Psoas muscle (tissue), 8 donors: ENCODE measurements at places on chromosomes 7 and 10. TPM values are rescaled to one million over a fixed set of nuclear protein-coding genes. Genes with fewer than 3 reads are reported as not detected.

DNA sequence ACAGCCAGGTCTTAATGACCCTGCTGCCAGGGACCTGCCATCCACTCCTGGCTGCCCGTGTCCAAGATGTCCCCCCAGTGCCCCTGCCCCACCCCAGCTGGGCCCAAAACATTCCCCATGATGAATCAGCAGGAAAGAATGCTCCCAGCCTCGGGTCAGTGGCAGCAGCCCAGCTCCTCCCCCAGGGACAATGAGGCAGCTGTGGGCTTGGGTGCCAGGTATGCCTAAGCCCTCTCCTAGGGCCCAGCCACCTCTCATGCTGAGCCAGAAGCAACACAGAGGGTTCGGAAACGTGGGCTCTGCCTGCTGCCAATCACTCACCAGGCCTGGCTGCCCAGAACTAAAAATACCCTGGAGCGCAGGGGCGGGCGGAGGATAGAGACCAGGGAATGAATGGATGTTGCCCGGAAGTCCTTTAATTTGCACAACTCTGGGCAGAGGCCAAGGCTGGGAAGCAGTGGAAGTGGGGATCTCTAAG lies 1.5 kb upstream of the LOXL4 start:
- peak; percentile 95 for DNase-seq

The NAT16 gene
- not detected for polyA plus RNA-seq

The OPN1SW gene
- not detected for polyA plus RNA-seq

- no peak for DNase-seq
These were observed 87.8 kb upstream of the LRRC4 start for GRCh38 chr7:128119036-128119435.

The PSMG3 gene
- polyA plus RNA-seq, result 54.1 TPM

GRCh38 chr10:51635436-51635835 lies 64.0 kb downstream of the CSTF2T start:
- DNase-seq, result no peak

- DNase-seq, result no peak
These were observed 126.9 kb downstream of the RPS24 start for GRCh38 chr10:78160591-78160990.

GRCh38 chr10:93469454-93469853 lies 12.7 kb downstream of the MYOF start:
- DNase-seq, result no peak

The UCMA gene
- not detected for polyA plus RNA-seq

The TNPO3 gene
- polyA plus RNA-seq, result 32.9 TPM

DNA sequence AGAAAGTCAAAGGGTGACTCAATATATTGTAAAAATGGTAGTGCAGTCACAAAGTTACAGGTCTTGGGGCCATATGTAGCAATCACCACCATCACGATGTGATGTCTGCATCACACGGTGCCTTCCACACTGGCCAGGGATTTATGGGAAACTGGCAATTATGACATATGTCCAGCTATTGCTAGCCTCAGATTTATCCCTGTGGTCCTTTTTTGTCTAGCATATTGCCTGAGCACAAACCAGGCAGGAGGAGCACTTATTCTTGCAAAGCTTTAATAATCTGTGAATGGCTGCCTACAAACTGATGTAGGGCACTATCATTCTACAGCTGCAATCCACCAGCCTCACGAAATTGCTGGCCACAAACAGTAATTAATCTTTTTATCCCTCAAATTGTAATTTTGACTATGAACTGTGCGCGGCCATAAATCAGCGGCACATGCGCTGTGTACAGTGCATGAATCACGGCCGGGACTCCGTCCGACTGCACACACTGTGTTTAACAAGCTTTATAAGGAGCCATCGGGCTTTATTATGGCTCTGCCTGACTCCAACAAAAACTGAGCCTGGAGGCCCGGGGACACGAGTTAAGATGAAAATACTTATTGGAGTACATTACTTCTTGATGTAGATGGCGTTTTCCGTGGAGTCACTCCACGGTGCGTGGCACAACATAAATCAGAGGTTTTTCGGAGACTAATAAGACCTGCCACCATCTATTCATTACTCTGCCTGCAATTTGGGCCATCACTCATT lies 115.2 kb downstream of the EBF3 start:
- DNase-seq, result no peak

The LRIT1 gene
- not detected for polyA plus RNA-seq

The FAM25G gene
- not detected for polyA plus RNA-seq

DNA sequence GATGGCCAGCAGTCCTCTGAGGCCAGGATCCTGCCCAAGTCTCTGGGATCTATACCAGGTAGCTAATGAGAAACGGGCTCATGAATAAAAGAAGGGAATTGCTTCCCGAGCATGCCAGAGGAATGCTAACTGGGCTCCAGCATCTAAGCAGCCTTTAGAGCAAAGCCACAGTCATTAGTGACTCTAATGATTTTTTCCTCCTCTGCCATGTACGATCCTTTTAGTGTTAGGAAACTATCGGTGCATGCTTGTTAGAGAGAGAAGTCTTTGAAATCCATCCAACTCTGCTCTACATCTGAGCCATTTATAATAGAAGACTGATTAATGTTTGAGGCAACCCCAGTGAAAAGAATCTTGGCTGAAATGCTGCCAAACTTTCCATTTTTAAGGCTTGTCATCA lies 124.9 kb upstream of the TCERG1L start:
- DNase-seq, result no peak

- DNase-seq, result no peak
These were observed 253.7 kb upstream of the SORCS1 start for GRCh38 chr10:107418085-107418806.

The KIAA1217 gene
- 61.3 TPM for polyA plus RNA-seq

The MYOF gene
- polyA plus RNA-seq, result 0.70 TPM

GRCh38 chr10:80896959-80897358 lies 359.3 kb downstream of the SH2D4B start:
- DNase-seq, result no peak

DNA sequence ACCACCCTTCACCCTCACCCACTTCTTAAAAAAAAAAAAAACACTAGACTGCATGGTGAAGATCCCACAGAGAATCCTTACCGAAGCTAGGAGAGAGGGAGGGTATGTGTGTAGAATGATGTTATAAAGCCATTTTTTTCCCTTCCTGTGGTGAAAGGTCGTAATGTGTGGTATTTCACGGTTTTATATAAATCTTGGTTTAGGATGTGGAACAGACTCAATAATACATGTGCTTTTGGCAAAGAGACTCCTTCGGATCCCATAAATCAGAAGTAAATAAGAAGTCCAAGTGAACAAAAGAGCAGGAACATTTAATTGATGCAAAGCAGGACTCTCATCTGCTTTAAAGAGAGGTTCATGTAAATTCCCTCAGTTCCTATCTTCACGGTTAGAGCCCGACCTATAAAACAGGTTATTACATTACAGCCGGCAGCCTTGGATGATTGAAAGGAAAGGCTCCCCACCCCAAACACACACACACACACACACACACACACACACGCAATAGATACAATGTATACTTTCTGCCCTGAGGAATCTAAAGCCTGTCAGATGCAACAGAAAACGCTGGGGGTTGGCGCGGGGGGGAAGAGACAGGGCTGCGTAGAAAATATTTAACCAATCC lies 8.8 kb downstream of the DLX5 start:
- no peak for DNase-seq

DNA sequence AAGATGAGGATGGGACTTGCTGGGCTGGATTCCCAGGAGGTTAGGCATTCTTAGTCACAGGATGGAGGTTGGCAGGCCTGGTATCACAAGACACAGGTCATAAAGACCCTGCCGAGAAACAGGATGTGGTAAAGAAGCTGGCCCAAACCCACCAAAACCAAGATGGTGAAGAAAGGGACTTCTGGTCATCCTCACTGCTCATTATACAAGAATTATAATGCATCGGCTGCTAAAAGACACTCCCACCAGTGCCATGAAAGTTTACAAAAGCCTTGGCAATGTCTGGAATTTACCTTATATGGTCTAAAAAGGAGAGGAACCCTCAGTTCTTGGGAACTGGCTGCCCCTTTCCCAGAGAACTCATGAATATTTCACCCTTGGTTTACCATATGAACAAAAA lies 345.5 kb upstream of the POM121L12 start:
- DNase-seq, result no peak

- DNase-seq, result no peak
These were observed 208.7 kb upstream of the PHYHIPL start for GRCh38 chr10:58967551-58968388.

- DNase-seq, result no peak
These were observed 38.0 kb downstream of the MDFIC start for GRCh38 chr7:114959931-114960330.

DNA sequence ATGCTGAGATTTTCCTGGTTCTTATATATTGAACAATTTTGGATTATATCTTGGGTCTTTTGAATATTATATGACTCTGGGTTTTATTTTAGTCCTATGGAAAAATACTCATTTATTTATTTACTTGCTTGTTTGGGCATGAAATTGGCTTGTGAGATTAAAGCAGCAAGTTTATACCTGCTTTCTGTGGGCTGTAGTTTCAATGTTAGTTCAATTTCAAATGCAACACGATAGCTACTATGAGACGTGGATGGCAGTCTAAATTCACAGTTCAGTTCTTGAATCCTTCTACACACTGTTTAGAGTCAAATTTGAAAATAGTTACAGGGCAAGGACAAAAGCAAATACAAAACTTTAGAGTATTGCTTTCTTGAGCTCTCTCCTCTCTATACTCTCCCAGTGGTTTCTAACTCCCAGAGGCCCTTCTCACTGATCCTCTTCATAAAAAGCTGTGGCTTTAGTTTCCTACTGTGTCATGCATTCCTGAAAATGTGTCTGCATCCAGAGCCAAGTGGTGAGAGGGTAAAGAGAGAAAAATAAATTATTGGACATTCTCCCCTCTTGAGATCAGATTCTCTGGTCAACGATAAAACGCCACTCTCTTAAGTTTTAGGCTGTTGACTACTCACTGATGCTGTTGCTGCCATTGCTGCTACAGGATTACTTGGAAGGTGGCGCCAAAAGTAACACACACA lies 34.4 kb downstream of the POLR1F start:
- no peak for DNase-seq

The FKBP9 gene
- 10.6 TPM for polyA plus RNA-seq

The DPYSL4 gene
- polyA plus RNA-seq, result 0.30 TPM

DNA sequence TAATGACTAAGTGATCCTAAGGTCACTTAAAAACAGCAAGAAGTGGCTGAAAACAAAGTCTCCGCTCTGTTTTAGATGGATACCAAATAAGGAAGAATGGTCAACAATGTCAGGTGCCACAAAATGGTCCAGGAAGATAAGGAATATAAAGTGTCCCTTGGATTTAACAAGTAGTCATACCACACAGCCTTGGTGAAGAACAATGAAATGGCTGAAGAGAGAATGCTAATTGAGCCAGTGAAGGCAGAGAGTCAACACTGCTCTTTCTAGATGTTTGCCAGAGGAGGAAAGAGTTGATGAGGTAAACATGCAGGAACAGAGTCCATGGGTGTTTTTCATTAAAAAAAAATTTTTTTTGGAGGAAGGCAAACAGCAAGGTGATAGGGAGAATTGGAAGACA lies 2.1 kb upstream of the CASD1 start:
- DNase-seq, result no peak

The SCRN1 gene
- polyA plus RNA-seq, result 1.3 TPM

The TAF5 gene
- 5.2 TPM for polyA plus RNA-seq

The GJD4 gene
- 0.03 TPM for polyA plus RNA-seq

DNA sequence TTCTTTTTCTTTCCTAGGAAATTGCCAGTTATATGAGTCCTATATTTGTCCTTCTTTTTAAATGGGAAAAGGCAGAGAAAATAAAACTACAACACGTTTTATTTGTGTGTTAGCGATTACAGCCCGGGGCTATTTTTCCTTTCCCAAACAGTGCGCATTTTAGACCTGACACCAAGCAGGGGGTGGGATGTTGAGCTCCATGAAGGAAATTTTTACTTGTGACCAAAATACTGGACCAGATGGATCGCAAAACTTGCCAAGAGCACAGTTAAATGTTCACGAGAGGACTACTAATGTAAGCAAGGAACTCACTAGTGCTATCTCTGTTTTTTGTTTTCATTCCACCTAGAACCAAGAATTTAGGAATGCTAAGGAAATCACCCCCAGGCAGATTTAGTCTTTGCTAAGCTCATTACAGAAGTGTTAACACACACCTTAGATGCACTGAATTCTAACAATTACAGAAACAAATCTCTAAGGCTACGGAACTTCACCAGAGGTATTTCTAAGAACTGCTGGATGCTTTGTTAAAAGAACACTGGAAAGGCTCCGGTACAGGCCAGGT lies 114.8 kb downstream of the JAZF1 start:
- DNase-seq, result no peak

The SPDYE2 gene
- polyA plus RNA-seq, result 0.13 TPM

- DNase-seq, result no peak
These were observed 688 bp downstream of the ORAI2 start for GRCh38 chr7:102434039-102434486.

DNA sequence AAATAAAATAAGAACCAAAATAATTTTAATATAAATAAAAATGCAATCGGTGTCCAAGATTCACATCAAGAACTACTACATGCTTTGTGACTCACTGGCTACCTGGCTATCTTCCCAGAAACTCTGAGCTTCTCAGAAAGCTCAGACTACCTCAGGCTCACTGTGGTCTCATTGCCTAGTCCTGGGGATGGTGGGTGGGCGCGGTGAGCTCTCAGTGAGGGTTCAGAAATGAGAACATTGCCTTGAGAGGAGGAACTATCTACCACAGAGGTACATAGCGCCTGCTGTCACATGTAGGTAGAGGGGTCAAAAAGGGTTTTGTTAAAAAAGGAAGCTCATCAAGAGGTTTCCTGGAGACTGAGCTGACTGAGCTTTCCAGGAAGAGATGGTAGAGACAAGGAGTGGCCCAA lies 108.0 kb downstream of the WDFY4 start:
- no peak for DNase-seq

DNA sequence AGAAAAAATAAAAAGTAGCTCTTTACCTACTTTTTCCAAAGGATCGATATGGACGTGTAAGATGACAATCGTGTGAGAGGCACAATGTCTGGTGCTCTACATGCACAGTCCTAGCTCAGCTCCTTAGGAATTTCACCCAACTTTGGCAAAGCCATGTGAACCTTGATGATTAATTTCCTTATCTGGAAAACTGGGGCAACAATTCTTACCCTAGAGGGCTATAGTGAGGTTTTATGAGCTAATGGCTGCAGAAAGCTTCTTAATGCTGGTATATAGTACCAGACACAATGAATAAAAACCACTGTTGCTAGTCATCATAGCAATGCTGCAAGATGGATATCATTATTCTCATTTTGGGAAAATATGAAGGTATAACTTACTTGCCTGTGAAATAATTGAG lies 202.7 kb downstream of the PARD3 start:
- no peak for DNase-seq
